Hippocampal formation (tissue), 2 donors: ENCODE measurements at places on chromosomes 3 and 15.

GRCh38 chr3:184186902-184187207 is 856 bp downstream of the ABCF3 start:
- DNase-seq: no peak

DNA sequence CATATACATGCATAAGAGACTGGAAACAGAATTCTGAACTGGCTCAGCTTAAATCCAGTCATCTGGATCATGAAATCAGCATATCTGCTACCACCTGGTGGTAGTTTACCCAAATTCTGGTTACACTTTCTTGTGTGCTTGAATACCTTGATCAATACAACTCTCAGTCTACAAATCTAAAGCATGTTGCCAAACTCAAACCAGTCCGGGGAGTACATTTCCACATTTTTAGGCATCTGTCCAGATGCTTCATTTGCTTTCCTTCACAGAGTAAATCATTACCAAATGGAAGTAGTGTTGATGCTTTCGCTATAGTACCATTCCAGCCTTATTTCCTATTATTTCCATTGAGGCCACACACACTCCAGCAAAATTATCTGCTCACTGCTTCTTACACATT is 126.4 kb downstream of the P2RY1 start:
- DNase-seq: no peak

DNA sequence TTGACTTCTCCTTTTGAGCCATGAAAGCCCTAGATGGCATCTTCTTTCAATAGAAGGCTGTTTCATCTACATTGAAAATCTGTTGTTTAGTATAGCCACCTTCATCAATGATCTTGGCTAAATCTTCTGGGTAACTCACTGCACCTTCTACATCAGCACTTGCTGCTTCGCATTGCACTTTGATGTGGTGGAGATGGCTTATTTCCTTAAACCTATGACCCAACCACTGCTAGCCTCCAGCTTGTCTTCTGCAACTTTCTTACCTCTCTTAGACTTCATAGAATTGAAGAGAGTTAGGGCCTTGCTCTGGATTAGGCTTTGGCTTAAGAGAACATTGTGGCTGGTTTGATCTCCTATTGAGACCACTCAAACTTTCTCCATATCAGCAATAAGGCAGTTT is 189.8 kb downstream of the PLCL2 start:
- no peak for DNase-seq

- no peak for DNase-seq
Measured at GRCh38 chr3:123880998-123881561, 3.1 kb downstream of the MYLK start.

DNA sequence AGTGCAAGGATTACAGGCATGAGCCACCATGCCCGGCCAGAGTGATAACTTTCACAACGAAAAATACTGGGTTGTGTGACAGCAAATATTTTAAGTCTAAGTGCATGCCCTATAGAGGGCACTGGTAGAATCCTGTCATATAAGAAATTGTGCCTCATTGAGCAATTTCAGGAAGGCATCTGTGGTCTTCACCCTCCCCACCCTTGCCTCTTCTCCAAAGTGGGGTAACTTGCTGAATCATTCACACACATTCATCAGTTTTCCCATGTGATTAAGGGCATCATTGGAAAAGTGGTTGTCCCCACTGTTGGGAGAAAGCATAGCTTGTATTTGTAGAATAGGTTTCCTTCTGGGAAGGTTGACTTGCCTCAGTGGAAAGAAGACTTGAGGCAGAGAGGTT is 9.2 kb downstream of the MITF start:
- DNase-seq: no peak

GRCh38 chr15:36907295-36907694 is 193.1 kb downstream of the MEIS2 start:
- DNase-seq: no peak

GRCh38 chr15:90015294-90015693 is 14.2 kb downstream of the ZNF710 start:
- no peak for DNase-seq

DNA sequence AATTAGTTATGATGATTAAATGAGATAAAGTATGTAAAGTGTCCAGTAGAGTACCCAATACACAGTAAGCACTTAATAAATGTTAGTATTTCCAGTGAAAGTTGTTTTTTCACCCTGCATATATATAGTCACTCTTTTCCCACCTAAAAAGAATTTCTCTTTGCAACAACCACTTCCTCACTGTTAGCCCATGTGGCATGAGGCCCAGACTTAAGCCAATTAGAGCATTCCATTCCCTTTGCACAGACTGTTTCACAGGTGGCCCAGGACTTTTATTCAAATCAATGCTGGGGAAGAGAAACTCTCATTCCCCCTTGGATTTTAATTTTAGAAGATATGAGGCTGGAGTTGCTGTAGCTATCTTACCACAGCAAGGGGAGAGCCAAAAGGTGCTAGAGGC is 3.7 kb downstream of the IFT80 start:
- DNase-seq: no peak

- no peak for DNase-seq
Measured at GRCh38 chr15:97425596-97425995, 534.9 kb upstream of the ARRDC4 start.

DNA sequence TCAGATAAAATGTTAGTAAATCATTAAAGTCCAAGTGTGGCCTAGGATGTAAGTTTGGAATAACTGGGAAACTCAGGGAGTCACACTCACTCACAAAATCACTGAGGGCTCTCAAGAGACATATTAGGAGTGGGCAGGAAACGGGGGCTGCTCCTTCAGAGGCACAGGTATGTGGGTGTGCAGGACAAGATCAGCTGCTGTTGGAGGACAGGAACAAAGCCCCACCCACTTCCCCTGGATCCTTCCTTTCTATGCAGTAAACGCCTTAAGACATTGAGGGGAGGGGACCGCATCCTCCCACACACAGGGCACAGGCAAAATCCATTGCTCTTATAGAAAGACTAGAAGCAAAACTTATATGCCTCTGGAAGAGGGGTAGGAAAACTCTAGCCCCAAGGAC is 30.2 kb downstream of the TM2D3 start:
- DNase-seq: no peak

DNA sequence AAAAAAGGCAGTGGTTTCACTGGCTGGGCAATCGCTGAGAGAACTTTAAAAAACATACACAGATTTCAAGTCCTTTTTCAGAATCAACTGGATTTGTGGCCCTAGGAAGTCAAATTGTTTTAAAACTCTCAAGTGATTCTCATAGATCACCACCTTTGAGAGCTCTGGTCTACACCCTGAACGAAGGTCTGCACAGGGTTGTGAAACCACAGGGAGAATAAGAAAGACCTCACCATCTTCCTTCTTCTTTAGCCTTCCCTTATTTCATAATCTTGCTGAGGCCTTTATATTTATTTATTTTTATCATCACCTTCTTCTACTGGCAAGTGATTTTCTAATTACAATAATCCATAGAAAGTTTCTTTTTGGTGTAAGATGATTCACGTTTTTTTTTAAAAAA is 58.1 kb downstream of the FOXP1 start:
- no peak for DNase-seq

GRCh38 chr3:39962581-39962980 is 153.2 kb downstream of the MYRIP start:
- DNase-seq: no peak

DNA sequence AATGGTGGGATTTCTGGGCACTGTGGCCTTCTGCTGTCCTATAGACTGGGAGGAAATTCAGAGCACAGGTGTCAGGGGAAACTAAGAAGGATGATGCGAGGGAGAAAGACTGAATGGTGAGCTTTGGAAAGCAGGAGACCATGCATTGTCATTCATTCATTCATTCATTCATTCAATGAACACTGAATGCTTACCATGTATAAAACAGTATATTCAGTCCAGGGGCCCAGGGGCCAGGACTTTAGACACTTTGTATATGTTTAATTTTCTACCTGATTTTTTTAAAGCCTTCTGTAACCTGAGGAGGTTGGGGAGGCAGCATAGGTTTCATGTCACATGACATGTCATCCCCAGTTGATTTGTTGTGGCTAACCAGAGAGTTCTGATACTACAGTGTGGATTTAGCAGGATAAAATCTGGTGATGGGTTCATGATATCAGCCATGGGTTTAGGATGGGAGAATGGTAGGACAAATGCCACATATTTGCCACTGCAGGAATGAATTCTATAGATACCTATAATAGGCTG is 57.7 kb upstream of the ATG7 start:
- DNase-seq: no peak

DNA sequence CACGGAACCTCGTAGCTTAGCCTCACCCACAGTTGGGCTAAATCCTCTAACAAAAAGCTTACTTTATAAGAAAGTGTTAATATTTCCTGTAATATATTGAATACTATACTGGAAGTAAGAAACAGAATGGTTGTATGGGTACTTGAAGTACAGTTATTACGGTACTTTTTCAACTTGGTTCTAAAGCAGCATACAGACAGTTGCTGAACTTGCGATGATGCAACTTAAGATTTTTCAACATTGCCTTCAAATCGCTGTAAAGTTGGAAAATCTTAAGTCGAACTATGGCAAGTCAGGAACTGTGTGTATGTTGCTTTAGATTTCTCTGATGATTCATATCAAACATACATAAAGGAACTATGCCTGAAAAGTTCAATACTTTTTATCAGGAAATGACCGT is 204.4 kb upstream of the C2CD4B start:
- no peak for DNase-seq

DNA sequence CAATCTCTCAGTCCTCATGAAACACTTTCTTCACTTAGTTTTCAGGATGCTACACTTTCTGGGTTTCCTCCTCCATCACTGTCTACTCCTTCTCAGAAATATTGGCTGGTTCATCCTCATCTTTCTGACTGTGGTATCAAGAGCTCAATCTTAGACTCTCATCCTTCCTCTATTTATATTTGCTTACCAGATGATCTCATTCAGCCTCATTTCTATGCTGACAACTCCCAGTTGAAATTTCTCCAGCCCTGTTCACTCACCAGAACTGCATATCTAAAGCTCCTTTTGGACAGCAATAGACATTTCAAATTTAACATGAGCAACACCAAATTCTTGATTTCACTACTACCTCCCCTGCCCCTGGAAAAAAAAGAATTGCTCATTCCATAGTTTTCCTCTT is 48.0 kb upstream of the FBN1 start:
- DNase-seq: no peak

- no peak for DNase-seq
Measured at GRCh38 chr3:194274424-194275085, 76.6 kb downstream of the CPN2 start.

GRCh38 chr3:131694376-131694775 is 191.6 kb upstream of the MRPL3 start:
- DNase-seq: no peak

GRCh38 chr3:131151-131888 is 65.2 kb upstream of the CHL1 start:
- DNase-seq: no peak

GRCh38 chr3:156825795-156826143 is 384 bp upstream of the LEKR1 start:
- no peak for DNase-seq

- DNase-seq: no peak
Measured at GRCh38 chr15:56980473-56980872, 62.0 kb downstream of the TCF12 start.

- DNase-seq: peak; percentile 9
Measured at GRCh38 chr3:35932995-35933394, 293.7 kb downstream of the ARPP21 start.

- no peak for DNase-seq
Measured at GRCh38 chr15:48541341-48542278, 103.9 kb downstream of the FBN1 start.

GRCh38 chr15:75198560-75199356 is 2.9 kb upstream of the C15orf39 start:
- DNase-seq: no peak

GRCh38 chr3:73766599-73767381 is 142.0 kb upstream of the PDZRN3 start:
- peak; percentile 11 for DNase-seq

- no peak for DNase-seq
Measured at GRCh38 chr3:170205302-170205701, 16.9 kb upstream of the PRKCI start.

DNA sequence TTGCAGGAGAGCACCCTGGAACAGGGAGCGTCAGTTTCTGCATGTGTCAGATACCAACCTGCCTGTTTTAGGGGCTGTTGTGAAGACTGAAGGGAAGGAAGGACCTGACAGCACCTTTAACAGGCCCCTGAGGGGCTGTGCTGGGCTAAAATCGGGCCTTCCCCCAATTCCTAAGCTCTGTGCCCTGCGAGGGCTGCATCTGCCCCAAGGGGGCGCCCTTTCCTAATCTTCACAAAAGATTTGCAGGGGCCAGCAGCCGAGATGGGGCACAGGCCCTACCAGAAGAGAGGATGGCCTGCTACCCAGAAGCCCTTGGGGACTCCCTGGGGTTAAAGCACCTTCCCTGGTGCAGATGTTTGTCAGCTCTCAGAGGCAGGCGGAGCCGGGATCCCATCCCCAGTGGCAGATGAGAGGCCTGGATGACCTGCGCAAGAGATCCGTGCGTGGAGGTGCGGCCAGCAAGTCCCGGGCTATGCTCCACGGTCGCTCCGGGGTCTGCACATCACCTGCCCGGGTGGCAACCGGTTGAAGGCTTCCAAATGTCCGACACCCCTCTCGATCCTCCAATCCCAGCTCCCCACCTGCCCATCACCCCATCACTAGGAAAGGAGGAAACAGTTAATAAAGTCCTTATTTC is 53.6 kb downstream of the RHCG start:
- DNase-seq: peak; percentile 10

DNA sequence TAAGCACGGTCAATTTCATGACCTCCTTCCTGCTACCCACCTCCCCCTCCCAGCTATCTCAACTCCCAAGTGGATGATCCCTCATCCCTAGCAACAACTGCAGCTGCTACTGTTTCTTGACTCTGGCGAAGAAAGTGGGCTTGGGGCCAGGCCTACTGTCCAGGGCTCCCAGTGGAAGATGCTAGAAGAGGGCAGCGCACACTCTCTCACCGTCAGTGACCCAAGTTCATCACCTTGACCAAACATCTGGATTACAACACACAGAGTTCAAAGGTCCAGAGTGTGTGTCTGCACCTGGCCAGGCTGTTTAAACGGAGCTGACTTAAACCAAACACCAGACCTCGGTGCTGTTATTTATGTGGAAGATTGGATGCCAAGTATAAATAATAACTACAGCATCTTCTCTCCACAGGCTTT is 385.6 kb downstream of the SHQ1 start:
- DNase-seq: no peak

DNA sequence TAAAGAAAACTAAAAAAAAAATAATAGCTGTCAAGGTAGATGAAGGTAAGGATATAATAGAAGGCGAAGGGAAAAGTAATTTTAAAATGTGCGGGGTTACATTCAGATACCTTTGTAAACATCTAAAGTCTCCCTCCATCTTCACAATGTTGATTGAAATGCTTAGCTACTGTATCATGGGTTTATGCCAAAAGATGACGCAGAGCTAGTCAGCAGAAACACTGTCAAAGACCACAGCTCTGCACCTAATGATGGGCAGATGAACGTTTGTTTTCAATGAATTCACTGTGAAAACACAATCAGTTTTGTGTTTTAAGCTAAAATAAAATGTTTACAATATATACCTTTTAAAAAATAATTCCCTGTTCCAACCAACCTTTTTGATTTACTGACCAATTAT is 61.2 kb downstream of the RFTN1 start:
- no peak for DNase-seq

- DNase-seq: no peak
Measured at GRCh38 chr15:69887009-69887408, 210.7 kb downstream of the TLE3 start.

- DNase-seq: no peak
Measured at GRCh38 chr15:75649045-75649761, 1.5 kb downstream of the SNX33 start.
